ENCODE measurements at places on chromosomes 16 and 17.
A peak's percentile ranks its signal among the peaks of the same experiment; 100 is the strongest.

- peak; percentile 39 for DNase-seq
These were observed 45.5 kb downstream of the CPPED1 start for GRCh38 chr16:12758031-12758669.

DNA sequence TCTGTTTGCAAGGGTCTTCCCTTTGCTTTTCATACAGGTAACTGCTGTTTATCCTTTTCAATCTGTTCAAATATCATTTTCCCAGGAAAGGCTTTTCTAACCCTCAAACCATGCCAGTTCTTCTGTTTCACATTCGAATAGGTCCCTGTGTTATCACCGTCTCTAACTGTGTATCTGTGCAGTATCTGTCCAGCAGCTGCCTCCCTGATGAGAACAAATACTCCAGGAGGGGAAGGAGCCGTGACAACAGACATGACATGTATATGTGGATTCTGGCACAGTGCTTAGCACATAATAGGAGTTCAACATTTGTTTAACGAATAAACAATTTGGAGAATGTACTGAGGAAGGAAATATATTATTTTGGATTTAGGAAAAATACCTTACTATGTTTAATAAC is 95.7 kb downstream of the STX8 start:
- DNase-seq, result no peak

DNA sequence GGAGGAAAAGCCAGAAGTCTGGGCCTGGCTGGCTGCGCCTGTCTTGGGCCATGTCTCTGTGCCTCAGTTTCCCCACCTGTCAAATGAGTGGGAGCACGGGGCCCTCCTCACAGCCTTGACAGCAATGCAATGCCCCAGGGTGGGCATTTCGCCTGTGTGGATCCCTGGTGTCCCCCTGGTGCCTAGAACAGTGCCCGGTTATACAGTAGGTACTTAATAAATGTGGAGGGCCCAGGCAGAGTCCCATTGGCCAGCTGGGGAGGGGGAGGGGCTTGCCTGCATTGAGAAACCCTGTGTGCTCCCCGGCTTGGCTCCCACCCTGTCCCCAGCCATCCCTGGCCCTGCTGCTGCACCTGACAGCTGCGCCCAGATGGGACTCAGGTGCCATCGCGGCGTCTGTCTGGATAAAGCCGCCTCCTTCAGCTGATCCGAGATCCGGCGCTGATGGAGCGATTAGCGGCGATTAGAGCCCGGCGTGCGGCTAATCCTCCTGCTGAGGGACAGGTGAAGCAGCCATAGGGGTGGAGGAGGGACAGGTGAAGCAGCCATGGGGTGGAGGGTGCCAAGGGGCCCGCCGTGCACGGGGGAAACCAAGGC is 12.4 kb downstream of the ZFPM1 start:
- DNase-seq, result no peak

- DNase-seq, result no peak
These were observed 1.4 kb downstream of the LPCAT2 start for GRCh38 chr16:55510185-55510805.

DNA sequence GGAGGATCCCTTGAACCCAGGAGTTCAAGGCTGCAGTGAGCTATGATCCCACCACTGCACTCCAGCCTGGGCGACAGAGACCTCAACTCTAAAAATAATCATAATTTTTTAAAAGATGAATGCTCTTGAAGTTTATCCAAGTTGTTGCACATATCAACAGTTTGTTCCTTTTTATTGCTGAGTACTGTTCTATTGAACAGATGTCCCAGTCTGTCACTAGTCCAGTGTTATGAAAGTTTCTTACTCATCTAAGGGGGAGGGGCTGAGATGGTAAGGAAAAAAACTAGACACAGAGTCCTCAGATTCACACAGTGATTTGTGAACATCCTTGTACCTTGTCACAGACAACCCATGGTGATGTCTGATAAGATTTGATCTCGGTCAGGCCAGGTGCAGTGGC is 3.9 kb downstream of the ACAP1 start:
- DNase-seq, result no peak

DNA sequence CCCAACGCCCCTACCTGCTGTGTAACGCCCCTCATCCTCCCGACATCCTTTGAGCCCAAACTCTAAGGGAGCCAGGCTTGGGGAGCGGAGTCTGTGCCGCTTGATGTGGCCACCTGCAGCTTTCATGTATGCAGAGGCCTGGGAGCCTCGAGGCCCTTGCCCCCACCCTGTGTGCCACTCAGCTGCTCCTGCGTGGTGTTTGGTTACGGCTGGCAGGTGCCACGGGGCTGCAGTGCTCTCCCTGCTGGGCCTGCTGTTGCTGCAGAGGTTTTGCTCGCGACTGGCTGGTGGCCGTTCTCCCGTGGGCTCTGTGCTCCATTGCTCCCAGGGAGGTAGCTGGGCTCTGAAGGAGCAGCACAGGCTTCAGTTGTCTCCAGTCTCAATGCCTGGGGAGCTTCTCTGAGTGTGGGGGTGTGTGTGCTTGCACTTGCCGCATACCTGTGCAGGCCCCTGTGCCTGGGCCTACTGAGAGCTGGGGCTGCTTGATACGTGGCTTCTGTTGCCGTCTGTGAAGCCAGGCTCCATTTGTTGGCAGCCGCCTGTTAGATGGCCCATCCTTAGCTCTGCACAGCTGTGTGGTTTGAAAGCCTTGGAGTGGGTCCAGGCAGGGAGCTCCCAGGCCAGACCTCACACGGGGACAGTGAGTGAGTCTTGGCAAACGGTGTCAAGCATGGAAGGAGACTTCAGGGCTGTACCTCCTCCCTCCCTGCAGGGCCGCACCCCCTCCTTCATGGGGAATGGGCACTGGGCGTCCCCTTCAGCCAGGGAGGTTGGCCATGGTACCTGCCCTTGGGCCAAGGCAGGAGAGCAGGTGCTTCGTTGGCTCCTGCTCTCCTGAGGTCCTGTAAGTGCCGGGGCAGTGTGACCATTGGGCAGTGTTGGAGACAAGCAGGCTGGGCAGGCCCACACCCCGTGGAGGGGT is 47.2 kb downstream of the PDPK1 start:
- DNase-seq, result peak; percentile 17

GRCh38 chr16:87541872-87542234 is 49.0 kb upstream of the ZCCHC14 start:
- no peak for DNase-seq

- DNase-seq, result no peak
These were observed 4.3 kb downstream of the POLG2 start for GRCh38 chr17:64492481-64493109.

- DNase-seq, result no peak
These were observed 1.3 kb upstream of the PCGF2 start for GRCh38 chr17:38749223-38750043.

GRCh38 chr17:73091770-73092522 is 542 bp downstream of the SLC39A11 start:
- DNase-seq, result peak; percentile 35

- DNase-seq, result no peak
These were observed 2.6 kb downstream of the ABR start for GRCh38 chr17:1177016-1177700.

All from putamen (tissue), 1 donor.